ENCODE measurements at places on chromosomes 2 and 18.

DNA sequence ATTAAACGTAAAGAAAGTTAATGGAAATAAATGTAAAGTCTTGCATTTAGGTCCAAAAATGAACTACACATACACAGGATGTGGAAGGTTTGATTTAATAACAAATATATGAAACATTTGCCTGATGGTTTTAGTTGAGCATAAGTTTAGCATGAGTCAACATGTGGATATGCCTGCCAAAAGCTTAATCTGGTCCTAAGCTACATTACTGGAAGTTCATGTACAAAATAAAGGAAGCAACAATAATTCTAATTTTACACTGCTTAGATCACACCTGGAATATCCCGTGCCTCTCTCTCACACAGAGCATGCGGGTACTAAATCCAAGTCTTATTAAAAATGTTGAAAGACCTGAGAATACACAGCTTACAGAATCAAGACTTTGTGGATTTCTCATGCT, 276.5 kb upstream of the NRP2 start:
- H3K4me1 ChIP-seq = no peaks in the 10 kb centered on the region
- DNase-seq = no peak
- H3K27me3 ChIP-seq = no peaks in the 10 kb centered on the region

DNA sequence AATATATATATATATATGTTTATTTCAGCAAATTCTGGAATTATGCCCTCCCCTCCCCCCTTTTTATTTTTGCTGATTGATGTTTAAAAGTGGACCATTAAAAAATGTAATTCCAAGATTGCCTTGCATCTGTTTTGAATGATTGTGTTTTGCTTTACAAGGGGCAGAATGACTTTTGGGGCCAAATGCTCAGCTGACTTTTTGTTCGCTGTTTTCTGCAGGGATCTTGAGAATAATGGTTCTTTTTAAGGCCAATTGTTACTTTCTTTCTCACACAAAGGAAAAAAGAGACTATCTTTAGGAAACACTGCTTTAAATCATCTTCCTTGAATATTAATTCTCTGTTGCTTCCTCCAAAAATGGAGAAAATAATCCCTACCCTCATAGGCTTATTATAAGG, 95.9 kb downstream of the FMNL2 start:
- H3K4me3 ChIP-seq = no peak overlapping the region
- H3K4me1 ChIP-seq = no peaks in the 10 kb centered on the region
- H3K27me3 ChIP-seq = no peaks in the 10 kb centered on the region
- no peaks in the 10 kb centered on the region for H3K36me3 ChIP-seq
- DNase-seq = no peak

GRCh38 chr2:36351291-36351690, 4.3 kb upstream of the CRIM1 start:
- no peak overlapping the region for H3K4me3 ChIP-seq

DNA sequence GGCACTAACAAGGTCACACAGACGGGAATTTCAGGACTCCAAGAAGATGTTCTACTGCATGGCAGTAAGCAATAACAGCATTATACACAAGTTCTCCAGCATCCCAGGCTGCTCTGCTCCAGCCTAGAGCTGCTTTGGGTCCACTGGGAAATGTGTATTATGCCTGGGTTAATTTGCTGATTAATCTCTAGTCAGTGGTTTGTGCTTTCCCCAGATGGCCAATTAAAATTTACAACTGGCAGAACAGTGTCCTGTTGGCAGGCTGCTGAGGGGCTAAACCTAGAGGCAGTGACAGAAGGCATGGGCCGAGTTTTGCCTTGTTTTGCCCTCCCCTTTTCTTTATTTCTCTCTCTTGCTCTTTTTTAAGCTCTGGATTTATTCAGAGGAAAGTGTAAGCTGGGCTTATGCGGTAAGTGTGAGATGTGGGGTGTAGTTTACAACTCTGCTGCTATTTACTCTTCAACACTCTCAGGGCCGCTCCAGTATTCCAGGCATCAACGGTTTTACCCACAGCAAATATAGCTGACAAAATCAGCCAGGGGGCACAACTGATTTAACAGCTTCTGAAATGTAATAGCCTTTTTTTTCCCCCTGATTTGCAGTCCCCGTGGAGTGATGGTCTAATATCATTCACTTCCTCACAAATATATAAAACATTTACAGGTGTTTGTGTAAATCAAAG, 348.0 kb downstream of the GPD2 start:
- H3K27ac ChIP-seq = no peak overlapping the region
- no peaks in the 10 kb centered on the region for H3K36me3 ChIP-seq
- no peak for DNase-seq
- H3K4me1 ChIP-seq = no peaks in the 10 kb centered on the region

GRCh38 chr2:128638341-128639119, 319.9 kb upstream of the HS6ST1 start:
- H3K27me3 ChIP-seq = peaks cover 16% of the 10 kb centered on the region
- peak; percentile 7 for DNase-seq
- no peak overlapping the region for H3K4me3 ChIP-seq
- H3K4me1 ChIP-seq = no peaks in the 10 kb centered on the region
- no peak overlapping the region for H3K27ac ChIP-seq
- H3K36me3 ChIP-seq = no peaks in the 10 kb centered on the region

DNA sequence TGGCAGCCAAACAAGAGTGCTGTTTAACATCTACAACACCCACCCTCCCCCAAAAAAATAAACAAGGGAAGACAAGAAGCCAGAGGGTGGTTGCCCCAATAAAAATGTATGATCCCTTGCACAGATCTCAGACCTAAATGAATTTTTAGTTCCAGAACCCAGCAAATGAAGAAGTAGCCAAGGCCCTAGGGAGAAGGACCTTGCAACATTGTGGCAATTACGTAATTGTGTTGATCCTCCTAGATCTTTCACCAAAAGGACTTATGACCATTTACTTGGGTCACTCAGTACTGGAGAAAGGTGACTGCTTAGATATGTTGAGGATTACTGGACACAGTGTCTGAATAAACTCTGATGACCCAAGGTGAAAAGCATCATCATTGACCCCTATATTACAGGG, 1393.8 kb downstream of the LRP1B start:
- no peak overlapping the region for H3K4me3 ChIP-seq
- no peak overlapping the region for H3K27ac ChIP-seq
- H3K27me3 ChIP-seq = no peaks in the 10 kb centered on the region
- H3K4me1 ChIP-seq = no peaks in the 10 kb centered on the region

DNA sequence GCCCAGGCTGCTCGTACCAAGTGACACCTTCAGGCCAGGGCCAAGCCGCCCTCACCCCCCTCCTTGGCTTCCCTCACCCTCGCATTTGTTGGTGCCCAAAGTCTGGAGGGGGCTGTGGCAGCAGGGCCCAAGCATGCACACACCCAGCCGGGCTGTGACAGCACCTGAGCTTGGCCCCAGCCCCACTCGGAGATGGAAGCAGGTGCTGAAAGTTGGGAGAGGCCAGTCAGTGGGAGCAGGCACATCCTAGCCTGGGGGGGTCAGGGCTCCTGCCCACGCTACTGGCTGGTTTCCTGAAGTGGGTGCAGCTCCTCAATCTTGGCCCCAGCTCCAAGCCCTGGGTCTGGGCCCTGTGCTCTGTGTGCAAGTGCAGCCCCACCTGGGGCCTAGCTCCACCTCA, 228.0 kb downstream of the RDH14 start:
- H3K4me1 ChIP-seq = no peaks in the 10 kb centered on the region
- H3K27ac ChIP-seq = no peak overlapping the region
- H3K27me3 ChIP-seq = no peaks in the 10 kb centered on the region
- H3K4me3 ChIP-seq = no peak overlapping the region
- H3K36me3 ChIP-seq = no peaks in the 10 kb centered on the region
- DNase-seq = no peak

GRCh38 chr2:227153758-227154486, 10.1 kb downstream of the COL4A4 start:
- DNase-seq = no peak
- no peaks in the 10 kb centered on the region for H3K36me3 ChIP-seq
- H3K4me1 ChIP-seq = no peaks in the 10 kb centered on the region

- no peak overlapping the region for H3K4me3 ChIP-seq
- H3K4me1 ChIP-seq = peaks cover 9% of the 10 kb centered on the region
- H3K27ac ChIP-seq = peak overlapping the region; percentile 62
- no peak for DNase-seq
- H3K27me3 ChIP-seq = no peaks in the 10 kb centered on the region
Measured at GRCh38 chr2:158546412-158547144, 89.8 kb downstream of the PKP4 start.

DNA sequence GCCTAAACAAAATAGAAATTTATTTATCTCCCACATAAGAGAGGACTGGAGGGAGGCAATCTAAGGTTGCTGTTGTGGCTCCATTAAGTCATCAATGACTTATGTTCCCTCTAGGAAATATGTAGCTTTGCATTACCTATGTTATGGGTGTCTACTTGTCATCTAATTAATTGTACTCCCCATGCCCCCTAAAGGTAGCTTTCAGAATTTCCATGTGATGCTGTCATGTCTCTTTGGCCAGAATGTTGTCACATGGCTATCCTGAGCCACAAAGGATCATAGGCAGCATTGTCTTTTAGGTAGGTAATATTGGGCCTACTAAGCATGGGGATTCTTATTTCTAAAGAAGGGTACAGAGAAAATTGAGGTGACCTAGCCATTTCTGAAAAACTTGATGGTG, 935.6 kb upstream of the FANCL start:
- DNase-seq = no peak
- no peaks in the 10 kb centered on the region for H3K36me3 ChIP-seq
- no peak overlapping the region for H3K4me3 ChIP-seq
- no peaks in the 10 kb centered on the region for H3K27me3 ChIP-seq
- no peak overlapping the region for H3K27ac ChIP-seq

- DNase-seq = no peak
- H3K27me3 ChIP-seq = no peaks in the 10 kb centered on the region
- H3K27ac ChIP-seq = no peak overlapping the region
- no peaks in the 10 kb centered on the region for H3K4me1 ChIP-seq
Measured at GRCh38 chr2:51263951-51264350, 232.0 kb upstream of the NRXN1 start.

DNA sequence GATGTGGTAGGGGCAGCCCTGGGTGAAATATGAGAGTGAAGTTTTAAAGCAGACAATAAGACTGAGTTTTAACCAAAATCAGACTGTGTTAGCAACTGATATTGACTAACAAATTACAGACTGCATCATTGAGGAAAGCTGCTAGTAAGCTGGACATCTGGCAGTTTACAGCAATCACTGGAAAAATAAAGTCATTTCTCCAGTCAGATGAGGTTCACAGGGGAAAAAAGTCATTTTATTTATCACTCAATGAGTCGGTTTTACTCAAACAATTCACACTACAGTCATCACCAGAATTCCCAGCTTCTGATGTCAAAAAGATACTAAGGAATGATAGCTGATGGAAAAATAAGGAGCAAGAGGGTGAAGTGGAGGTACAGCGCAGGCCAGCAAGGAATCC, 10.5 kb upstream of the TMEM177 start:
- no peak overlapping the region for H3K4me3 ChIP-seq
- no peak for DNase-seq
- H3K27ac ChIP-seq = no peak overlapping the region
- H3K4me1 ChIP-seq = peaks cover 5% of the 10 kb centered on the region
- peaks cover 4% of the 10 kb centered on the region for H3K36me3 ChIP-seq

GRCh38 chr2:96135171-96135570, 3.1 kb downstream of the ASTL start:
- no peak overlapping the region for H3K4me3 ChIP-seq
- H3K27me3 ChIP-seq = no peaks in the 10 kb centered on the region
- no peaks in the 10 kb centered on the region for H3K36me3 ChIP-seq
- DNase-seq = no peak
- H3K27ac ChIP-seq = no peak overlapping the region
- peaks cover 6% of the 10 kb centered on the region for H3K4me1 ChIP-seq

DNA sequence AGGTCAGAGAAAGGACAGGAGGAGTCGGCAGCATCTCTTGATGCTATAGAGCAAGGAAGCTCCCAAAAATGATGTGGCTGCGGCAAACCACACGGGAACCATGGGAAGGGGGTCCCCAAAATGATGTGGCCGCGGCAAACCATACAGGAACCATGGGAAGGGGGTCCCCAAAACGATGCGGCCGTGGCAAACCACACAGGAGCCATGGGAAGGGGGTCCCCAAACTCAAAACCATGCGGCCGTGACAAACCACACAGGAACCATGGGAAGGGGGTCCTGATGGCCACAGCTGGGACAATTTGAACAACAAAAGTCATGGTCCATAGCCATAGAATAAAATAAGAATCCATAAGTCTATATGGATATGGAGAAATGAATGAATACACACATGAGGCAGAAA, 58.4 kb upstream of the GLI2 start:
- H3K4me3 ChIP-seq = no peak overlapping the region
- no peak for DNase-seq
- no peaks in the 10 kb centered on the region for H3K36me3 ChIP-seq
- peaks cover 4% of the 10 kb centered on the region for H3K4me1 ChIP-seq
- H3K27ac ChIP-seq = no peak overlapping the region

GRCh38 chr2:13227578-13227977, 510.8 kb downstream of the TRIB2 start:
- no peaks in the 10 kb centered on the region for H3K27me3 ChIP-seq
- no peaks in the 10 kb centered on the region for H3K36me3 ChIP-seq
- H3K4me1 ChIP-seq = no peaks in the 10 kb centered on the region
- no peak for DNase-seq
- no peak overlapping the region for H3K4me3 ChIP-seq

GRCh38 chr2:84556190-84556589, 39.9 kb downstream of the DNAH6 start:
- no peak overlapping the region for H3K4me3 ChIP-seq
- H3K4me1 ChIP-seq = no peaks in the 10 kb centered on the region
- no peak overlapping the region for H3K27ac ChIP-seq
- DNase-seq = no peak

DNA sequence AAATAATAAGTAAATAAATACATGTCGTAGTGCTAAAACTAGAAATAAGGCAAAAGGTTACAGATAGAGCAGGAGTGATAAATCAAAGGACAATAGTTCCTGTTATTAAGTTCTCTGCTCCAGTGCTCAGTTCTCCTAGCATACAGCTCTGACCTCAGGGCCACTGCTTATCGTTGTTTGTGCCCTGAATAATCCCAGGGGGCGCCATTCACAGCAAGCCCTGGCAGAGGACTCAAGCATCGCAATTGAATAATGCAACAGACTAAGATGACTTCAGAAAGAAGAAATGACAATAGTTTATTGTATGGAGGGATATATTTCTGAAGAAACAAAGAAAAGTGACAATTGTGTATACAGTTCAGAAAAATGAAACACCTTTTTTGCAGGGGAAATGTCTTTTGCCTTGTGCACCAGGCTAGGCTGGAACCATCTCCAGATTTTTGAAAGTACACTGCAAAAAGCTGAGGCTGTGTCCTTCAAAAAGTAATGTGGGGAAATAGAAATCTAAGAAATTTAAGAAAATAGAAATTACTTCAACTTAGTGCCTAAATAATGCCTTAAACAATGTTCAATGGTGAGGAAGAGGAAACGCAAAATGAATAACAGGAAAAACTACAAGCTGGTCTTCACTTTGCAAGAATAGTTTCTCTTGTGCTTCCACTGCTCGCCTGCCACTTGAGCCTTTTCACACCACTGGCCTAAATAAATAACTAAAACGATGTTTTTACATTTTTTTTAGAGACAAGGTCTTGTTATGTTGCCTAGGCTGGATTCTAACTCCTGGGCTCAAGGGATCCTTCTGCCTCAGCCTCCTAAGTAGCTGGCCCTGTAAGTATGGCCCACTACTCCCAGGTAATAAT, 19.0 kb upstream of the CCNYL1 start:
- no peak overlapping the region for H3K4me3 ChIP-seq
- no peak overlapping the region for H3K27ac ChIP-seq
- H3K4me1 ChIP-seq = peaks cover 3% of the 10 kb centered on the region
- DNase-seq = no peak
- H3K27me3 ChIP-seq = no peaks in the 10 kb centered on the region
- H3K36me3 ChIP-seq = no peaks in the 10 kb centered on the region

Measured in activated naive CD8-positive, alpha-beta T cell treated with anti-CD3 and anti-CD28 coated beads, Interleukin-2, amount 10 ng/mL, durations not matched to agents 7 days and 5 days (primary cell).